ENCODE measurements at places on chromosomes 12 and 14.

DNA sequence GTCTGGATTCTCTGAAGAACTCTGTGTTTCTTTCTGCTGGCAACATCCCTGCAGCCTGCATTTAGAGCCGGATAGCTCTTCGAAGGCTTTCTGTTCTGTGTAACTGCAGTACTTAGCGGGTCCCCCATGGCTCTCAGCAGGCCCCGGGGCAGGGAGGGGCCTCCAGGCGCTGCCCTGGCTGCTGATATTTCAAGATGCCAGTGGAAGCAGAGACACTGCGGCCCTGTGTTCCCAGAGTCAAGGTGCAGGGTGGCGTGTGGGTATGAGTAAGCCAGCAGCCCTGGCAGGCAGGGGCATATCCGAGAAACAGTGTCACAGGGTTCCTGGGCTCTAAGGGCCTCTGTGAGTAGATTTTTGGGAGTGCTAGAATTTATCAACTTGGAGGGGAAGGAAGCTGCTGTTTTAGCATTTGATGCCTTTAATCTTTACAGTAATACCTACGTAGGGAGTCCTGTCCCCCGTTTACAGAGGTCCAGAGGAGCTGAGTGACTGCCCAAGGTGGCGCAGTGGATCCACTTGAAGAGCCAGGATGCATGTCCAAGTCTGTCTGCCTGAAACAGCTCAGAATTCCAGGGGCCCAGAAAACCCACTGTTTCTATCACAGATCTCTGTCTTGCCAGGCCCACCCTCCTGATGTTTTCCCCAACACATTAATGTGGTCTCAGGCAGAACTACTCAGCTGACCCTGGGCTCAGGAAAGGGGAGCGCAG lies 16.2 kb downstream of the ESRRB start:
- no peak for DNase-seq

- DNase-seq = no peak
Measured at GRCh38 chr14:95326987-95327386, 7.3 kb upstream of the CLMN start.

DNA sequence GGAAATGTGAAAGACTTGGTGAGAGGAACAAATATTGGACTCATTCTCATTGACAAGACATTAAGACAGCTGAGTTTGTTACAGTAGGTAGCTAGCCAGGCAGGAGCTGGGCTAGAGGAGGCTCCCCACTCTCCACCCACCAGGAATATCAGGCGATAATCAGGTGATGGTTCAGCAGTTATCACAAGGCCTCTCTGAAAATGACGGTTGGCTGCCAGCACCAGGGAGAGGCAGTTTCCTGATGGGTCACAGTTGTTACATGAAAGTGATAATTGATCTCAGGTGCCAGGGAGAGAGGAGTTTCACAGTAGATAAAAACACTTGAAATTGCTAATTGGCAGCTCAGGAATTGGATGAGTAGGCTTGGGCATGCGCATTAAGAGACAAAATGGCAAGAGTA lies 116.5 kb downstream of the TMTC2 start:
- no peak for DNase-seq

- DNase-seq = peak; percentile 71
Measured at GRCh38 chr12:120710031-120710804, at the start of gene UNC119B. Gene UNC119B, plus strand, starts transcription at chr12:120710458. Its CDS starts 17 bp downstream, at chr12:120710475.

- DNase-seq = no peak
Measured at GRCh38 chr12:2666411-2666810, 128.4 kb upstream of the FKBP4 start.

DNA sequence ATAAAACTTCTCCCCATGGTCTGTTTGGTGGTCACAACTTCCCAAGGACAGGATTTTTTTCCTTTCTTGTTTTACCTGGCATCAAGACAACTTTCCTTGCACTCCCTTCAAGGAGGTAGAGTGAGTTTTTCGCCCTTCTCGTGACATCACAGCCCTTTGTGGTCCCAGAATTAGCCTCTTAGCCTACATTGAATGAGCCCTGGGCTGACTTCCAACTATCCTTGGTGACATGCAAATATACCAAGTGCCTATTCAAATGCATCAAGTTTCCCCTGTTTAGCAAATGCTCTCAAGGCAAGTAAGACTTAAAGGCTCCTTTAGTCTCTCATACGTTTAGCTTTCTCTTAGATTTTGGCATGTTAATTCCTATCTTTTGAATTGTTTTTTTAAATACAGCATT lies 36.6 kb downstream of the TC2N start:
- DNase-seq = no peak

DNA sequence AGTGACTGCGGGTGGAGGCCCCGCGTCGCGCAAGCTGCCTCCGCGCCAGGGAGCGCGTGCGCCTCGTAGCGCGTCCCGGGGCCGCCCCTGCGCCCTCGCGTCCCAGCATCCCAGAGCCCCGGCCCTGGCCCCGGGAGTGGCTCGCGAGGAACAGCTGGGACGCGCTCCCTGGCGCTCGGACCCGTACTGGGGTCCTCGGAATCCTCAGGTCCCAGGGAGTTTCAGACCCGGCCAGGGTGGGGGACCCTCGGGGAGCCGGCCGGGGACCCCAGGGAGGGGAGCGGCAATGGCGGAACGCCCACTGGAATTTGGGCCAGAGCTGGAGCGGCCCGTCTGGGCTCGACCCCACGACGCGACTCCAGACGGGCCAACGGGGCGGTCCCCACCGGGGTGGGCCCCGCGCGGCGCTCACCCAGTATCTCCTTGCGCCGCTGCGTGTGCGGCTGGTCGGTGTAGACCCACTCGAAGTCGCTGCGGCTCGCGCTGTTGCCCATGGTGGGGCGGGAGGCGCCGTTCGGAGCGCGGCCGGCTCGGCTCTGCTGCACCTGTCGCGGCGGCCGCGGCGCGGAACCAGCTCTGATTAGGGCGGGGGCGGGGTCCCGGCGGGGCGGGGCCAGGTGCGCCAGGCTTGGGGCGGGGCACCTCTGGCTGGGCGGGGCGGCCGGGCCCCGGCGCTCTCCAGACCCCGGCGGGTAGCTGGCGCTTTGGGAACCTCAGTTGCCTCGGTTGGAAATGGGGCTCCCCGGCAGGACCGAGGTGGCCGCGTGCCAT lies at the start of gene DEGS2:
Gene DEGS2 (minus strand): TSS at position 552 of the 771 bp plus-strand sequence. CDS start 58 bp downstream, at position 494.
- DNase-seq = peak; percentile 29

DNA sequence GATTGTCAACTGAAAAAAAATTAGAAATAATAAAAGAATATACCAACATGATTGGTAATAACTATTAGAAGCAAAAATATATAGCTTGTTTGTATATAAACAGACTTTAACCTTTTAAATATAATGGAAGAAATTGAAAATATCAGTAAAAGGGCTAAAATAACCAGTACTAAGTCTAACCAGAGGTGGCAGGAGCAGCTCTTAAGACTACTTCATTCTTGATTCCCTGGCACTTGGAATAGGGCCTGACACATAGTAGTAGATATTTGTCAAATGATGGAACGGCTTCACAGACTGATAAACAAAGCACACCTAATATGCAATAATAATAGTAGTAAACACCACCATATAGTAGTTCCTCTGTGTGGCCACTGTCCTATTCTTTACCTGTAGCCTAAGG lies 9.4 kb downstream of the TMEM63C start:
- no peak for DNase-seq

GRCh38 chr14:23877111-23877510 lies 76.5 kb upstream of the DHRS4 start:
- no peak for DNase-seq

- no peak for DNase-seq
Measured at GRCh38 chr14:99425272-99425681, 55.4 kb downstream of the SETD3 start.

- no peak for DNase-seq
Measured at GRCh38 chr14:91396013-91396660, 21.5 kb downstream of the CCDC88C start.

- no peak for DNase-seq
Measured at GRCh38 chr12:68326716-68327115, 5.4 kb downstream of the MDM1 start.

GRCh38 chr14:85451421-85451820 lies 78.5 kb upstream of the FLRT2 start:
- DNase-seq = no peak

DNA sequence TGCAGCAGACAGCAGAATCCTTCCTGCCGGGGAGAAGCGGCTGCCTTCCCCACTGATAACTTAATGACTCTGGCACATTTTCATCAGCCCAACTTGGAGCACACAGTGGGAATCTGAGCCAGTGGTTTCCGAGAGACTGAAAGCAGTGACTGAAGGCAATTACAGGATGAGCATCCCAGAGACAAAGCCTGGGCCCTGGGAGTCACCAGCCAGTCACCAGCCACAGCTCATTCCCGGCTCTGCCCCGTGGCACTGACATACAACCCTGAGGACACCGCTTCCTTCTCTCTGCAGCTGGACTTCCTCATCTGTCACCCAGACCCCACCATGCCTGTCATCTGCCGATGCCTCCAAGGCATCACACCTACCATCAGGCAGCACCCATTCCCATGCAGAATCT lies 192.3 kb downstream of the DPF3 start:
- no peak for DNase-seq

DNA sequence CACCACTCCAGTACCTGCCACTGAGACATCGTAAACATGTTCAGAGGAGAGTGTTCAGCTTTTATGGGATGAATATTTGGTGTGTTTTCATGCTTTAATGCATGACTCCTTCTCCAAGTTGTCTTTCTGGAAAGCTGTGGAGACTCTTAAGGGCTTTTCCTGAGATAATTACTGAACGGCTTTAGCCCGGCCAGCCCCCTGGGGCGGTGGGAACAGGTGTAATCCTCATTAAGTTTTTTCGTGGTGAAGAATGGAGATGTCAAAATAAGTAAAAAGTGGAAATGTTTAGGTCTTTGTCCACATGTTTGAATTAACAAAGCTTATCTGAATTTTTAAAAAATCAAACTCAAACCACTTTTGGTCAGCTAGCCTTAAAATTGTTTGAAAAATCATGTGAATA lies 1.5 kb downstream of the SYNE2 start:
- no peak for DNase-seq

DNA sequence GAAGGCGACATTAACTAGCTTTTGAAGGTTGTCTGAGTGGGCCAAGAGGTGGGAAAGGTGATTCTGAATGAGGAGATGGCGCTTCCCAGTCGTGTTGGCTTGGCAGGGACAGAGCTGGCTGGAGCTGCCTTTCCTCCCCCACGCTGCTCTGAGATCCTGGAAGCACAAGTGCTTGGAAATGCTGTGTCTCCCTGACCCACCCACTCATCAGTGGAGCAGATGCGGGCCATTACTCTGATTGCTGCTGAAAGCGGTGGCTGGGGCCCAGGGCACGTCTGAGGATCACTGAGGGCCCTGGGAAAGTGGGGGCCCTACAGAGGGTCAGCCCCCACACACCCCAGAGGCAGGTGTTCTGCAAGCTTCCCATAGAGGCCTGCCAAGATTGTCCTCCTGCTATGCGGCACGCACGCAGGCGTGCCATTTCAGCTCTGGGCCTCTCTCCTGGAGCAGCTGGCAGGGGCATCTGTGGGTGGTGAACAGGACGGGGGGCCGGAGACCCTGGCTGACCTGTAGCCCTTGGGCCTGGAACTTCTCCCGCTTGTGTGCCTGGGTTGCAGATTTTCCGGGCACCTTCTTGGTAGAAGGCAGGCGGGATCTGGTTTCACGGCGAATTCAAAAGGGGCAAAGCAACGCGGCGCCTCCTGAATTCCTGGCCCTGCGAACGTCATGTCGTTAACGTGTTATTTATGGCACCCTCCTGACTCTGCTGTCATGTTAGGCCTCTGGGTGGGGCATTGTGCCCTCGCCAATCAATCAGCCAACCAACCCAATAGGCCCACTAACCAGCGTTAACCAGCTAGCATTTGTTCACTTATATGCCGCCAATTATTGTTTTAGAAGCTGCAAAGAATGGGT lies 133.8 kb upstream of the TBX3 start:
- DNase-seq = no peak

DNA sequence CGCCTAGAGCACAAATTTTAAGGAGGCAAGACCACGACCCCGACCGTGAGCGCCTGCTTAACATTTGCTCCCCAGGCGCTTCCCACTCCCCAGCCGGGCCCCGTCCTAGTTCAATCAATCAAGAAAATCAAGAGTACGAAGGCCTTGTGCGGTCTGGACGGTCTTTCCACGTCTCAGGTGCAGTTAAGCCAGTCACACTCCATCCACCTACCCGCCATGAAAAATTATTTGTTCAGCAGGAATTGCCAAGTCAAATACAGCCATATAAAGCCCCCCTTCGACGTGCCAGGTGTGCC lies 603 bp upstream of the LRR1 start:
- DNase-seq = no peak

DNA sequence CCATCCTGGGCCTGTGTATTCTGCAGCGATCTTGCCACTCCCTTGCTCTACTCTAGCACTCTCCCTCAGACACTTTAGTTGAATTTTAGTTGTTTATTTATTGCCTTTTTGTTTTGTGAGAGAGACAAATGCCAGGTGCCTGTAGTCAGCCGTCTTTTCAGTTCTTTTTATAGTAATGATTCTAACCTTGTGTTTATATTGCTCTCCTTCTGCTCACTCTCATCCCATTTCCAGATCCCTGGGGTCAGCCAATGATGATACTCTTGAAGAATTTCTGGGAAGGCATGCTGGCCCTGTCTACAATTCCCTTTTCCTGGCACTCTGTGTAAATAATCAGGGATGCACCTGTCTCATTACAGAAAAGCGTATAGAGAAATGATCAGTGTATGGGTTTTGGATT lies 334.1 kb upstream of the MIS18BP1 start:
- DNase-seq = no peak

DNA sequence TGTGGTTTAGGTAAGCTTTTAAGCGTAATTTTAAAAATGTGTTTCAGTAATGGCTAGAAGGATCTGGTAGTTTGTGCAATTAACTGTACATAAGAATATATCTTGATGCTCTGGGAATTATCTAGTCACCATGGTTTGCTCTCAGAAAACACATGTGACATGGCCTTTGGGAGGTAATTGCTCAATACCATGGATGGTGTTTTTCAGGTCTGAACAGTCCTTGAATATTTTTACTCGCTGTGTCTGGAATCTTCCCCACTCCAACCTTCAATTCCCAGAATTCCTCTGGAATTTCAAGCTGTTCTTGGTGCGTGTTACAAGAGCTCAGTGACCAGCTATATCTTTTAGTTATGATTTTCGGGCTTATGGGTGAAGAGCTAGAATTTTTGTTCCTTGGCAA lies 85.3 kb downstream of the DAAM1 start:
- no peak for DNase-seq

DNA sequence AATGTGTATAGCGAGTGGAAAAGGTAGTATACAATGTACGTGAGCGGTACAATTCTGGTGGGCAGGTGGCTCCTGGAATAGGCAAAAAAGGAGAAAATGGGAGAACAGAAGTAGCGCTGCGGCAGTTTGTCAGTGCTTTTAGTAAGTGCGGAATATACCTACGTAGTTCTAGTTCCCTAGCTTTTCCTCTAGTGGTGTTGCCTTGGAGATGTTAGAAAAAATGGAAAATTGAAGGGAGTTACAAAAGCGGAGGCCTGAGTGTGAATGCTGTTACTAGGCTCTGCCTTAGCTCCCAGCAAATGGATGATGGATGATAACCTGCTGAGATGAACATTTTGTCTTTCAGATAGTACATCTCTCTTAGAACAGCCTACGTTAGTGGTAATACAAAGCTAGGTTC lies 1.1 kb downstream of the TTC8 start:
- DNase-seq = no peak

DNA sequence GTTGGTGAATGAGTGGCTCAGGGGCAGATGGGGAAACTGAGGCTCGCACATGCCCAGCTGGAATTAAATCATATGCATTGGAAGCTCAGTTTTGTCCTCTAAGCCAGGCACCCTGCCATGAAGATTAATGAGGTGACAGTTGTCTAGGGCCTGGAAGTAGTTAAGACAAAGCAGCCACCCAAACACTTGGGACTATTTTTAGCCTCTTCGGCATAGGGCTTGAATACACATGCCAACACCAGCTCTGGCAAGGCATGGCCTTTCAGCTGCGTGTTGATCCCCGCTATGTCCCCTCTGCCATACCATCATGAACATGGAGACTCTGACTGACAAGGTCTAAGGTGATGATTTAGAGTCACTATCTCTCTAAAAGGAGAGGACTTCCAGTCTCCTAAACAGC lies 250.2 kb downstream of the KSR2 start:
- DNase-seq = no peak

Data from stimulated activated CD4-positive, alpha-beta T cell treated with anti-CD3 and anti-CD28 coated beads, Interleukin-15, amount 100 ng/mL, for 1 hour (primary cell).